ENCODE measurements at places on chromosomes 6 and 20.

DNA sequence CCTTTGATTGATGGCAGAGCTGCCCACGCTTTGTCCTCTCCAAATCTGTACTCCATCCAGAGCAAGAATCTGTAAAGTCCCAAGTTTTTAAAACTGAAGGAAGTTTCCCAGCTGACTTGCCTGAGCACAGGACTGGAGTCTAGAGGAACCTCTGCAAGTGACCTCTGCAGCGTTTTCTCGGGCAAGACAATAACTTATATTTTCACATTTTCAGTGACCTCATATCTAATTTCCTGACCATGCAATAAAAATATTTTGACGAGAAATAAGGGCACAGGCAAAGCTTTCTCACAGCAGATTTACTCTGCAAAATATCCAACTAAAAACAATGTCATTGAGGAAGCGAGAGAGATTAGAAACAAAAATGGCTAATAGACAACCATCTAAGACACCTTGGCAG, 185.5 kb upstream of the SNX9 start:
- DNase-seq, result no peak

DNA sequence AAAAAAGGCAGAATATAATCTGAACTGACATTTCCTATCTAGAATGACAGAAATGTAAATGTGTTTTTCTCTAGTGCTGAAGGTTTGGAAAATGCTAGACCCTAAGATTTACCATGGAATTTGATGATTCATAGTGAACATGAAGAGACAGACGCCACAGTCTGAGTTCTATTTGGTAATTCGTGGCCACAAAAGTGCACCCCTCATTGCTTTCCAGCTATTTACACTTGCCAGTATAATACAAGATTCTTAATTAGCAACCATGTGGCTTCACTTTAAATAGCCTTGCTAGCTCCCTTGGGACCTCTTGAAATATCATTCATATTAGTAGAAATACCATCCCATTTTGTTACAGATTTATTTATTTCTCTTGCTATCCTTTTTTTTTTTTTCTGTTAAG, 636.8 kb downstream of the PRKN start:
- no peak for DNase-seq

DNA sequence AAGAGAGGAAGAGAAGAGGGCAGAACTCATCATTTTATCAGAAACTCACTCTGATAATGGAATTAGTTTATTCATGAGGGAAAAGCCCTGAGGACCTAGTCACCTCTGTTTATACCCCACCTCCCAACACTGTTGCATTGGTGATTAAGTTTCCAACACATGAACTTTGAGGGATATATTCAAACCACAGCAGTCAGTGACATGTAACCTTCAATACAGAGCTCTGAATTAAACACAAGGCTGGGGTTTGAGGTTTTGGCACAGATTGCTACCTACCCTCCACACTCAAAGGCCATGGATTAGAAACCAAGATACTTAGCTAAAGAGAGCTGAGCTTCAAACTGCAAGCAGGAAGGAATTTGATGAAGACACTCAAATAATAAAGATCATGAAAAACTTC, 48.5 kb upstream of the MOCS1 start:
- DNase-seq, result no peak

GRCh38 chr20:58818586-58819285, 32.0 kb downstream of the GNAS-AS1 start:
- DNase-seq, result peak; percentile 67

- peak; percentile 64 for DNase-seq
These were observed 86.2 kb downstream of the PLEKHG1 start for GRCh38 chr6:150685860-150686259.

GRCh38 chr20:53330601-53331140, 263.0 kb downstream of the ZNF217 start:
- DNase-seq, result no peak

- no peak for DNase-seq
These were observed 28.9 kb downstream of the ELMO2 start for GRCh38 chr20:46377518-46377917.

DNA sequence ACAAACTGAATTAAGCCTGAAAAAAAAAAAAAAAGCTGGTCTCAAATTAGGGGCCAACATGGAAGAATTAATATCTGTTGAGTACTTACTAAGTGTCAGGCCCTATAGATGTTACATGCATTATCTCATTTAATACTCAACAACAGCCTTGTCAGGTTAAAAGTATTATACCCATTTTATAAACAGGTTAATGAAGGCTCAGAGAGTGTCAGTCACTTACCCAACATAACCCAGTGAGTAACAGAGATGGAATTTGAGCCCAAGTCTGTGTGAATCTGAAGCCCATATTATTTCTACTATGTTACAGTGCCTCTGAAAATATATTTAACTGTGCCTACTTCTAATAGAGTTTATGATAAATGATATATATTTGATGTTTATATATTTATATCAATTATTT, 11.3 kb upstream of the EIF2S2 start:
- DNase-seq, result no peak

DNA sequence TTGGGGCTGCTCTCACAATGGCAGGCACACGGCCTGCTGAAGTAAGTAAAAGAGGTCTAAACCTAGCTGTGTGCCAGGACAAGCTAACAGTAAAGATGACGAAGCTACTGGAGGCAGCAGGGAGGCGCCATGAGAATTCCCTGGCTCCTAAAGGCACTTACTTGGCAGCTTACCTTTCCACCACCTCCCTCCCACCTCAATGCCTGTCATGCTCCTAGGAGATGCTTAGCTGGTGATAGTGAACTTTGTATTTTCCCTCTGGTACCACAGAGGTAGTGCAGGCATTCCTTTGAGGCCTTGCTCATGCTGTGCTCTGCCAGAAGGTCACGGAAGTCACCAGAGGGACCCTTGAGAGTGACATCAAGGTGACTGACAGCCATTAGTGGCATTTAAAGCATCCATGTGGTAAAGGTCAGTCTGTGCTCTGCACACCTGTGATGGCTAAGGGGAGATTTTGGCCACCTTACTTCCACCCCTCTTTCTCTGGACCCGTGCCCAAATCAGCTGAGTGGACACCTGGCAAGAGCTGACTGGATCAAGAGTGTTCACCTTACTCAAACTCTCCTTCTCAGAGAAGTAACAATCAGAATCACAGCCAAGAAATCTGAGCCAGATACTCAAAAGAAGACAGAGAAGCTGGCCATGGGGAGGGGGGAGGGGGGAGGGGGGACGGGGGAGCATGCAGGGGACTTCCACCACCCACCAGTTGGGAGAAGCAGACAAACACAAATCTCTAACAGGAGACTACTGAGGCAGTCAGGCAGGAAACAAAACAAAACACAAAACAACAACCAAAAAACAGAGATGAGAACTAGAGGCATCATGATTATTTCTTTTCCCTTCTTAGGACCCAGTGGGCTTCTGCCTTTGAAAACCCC, 2.9 kb downstream of the FKBP1A start:
- no peak for DNase-seq

- DNase-seq, result no peak
These were observed 16.1 kb downstream of the E2F3 start for GRCh38 chr6:20417819-20418218.

GRCh38 chr6:131744432-131745287, 33.8 kb upstream of the CTAGE9 start:
- DNase-seq, result no peak

DNA sequence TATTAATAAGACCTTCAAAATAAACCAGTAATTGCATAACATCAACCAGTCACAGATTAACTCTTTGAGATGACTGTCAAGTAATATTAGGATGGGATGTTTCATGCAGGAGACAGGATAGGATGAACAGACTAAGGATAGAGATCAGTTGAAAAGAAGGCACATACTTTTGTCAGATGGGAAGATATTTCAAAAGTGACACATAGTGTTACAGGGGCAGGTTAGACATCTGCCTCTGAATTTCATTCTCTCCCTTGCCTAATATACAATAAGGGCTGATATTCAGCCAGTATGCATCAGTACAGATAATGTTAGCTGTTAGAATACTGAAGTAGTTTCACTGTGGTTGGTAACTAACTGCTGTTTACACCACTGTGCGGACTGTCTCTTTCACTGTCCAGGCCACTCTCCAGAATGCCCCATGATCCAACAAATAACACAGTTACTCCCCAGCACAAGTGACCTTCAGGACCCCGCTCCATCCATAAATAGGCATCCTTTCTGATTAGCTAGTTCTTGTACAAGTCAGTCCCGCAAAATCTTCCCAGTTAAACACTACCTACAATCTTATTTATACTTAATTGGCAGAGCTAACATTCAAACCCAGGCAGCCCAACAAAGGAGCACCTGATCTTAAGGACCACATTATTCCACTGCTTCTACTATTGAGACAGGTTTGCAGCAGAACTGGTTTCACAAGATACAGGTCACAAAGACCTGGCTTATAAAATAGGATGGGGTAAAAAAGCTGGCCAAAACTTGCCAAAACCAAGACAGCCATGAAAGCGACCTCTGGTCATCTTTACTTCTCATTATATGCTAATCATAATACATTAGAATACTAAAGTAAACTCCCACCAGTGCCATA, 21.9 kb upstream of the PLN start:
- DNase-seq, result no peak

DNA sequence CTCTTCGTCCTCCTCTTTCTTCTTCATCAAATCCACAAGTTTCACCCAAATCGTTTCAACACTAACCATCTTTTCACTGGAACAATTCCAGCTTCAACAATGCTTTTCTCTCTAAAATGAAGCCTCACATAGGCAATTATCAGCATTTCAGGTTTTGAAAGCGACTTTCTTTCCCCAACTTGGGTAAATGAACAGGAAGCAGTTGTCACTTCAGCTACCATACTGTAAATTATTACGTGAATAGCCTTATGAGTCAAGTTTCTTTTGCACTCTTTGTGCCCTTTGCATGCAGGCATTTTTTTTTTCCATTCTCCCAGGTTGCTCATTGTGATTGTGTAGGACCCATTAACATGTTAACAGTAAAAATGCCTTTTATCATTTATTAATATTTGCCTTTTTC, 121.7 kb upstream of the BTBD3 start:
- DNase-seq, result no peak

DNA sequence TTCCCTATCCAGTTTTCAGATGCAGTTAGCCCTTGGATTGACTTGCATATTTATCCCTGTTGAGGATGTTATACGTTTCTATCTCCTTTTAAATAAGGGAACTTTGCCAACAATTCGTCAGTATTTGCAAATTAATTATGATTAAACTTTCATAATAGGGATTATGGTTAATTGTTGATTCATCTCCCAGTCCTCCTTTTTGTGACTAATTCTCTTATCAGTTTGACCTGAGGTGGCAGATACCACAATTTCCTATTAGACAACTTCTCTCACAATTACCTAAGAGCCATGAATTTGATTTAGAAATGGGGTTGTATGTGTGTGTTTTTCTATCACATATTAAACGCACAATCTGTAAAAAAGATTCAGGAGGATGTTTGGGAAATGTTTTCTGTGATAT, 172.9 kb downstream of the LAMA2 start:
- DNase-seq, result no peak

DNA sequence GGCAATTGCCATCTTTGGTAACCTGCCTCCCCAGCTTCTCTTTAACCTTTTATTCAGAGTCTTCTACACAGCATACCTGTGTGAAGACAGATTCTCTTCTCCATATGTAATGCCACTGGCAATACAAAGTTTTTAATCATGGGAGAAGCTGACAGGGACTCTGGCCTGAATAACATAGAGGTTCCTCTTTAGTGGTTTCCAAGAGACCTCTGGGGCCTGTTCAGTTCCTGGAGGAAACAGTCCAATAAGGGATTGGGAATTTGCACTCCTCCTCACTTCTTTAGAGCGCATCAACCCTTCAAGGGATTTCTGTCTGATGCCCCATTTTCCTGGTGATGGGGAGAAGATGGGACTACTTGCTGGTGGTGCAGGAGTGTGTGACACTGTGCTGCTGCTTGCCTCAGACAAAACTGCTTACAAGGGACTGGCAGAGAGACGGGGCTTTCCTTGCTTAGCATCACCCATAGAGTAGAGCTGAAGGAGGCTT, 1.4 kb downstream of the RIMS1 start:
- no peak for DNase-seq

DNA sequence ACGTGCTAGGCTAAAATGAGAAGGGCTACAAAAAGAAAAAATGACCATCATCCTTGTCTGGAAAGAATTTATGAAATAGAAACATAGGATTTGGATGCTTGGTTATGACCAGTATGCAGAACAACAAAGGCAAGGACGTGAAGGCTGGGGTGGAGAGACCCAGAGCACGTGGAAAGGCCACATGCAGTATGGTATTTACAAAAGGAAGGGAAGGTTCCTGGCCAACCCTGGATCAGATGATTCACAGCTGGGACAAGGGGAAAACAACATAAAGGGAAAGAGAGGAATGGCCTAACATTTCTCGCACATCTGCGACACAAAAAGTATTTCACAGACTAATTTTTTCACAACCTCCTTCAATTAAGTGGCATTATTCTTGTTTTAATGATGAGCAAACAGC, 8.2 kb downstream of the STX7 start:
- no peak for DNase-seq

DNA sequence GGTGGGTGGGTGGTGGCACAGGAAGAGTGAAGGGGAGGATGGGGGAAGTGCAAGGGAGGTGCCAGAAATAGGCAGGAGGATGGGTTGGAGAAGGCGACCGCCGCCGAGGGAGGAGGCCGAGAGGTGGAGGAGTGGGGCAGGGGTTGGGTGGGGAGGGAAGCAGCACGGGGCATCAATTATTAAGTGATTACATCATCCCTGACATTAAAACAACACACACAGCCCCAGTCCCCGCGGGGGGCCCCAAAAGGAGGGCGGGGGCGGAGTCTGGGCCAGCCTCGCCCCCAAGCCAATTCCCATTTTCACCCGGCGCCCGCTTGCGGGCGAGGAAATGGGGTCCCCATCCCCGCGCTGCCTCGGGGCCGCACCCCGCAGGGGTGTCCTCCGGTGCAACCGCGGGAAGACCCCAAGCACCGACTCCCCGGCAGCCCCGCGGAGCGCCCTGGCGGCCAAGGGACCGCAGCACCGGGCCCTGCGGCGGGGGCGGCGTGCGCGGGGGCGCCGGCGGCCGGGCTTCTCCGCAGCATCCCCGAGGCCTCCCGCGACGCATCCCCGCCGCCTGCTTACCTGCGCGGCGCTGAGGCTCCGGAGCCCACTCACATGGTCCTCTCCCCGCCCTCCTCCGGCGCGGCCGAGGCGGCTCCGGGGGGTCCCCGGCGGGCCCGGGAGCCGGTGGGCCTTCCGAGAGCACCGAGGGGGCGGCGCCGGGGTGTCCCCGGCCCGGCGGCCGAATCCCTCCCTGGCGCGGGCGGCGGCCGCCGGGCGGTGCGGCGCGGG, 663 bp downstream of the FYN start:
- DNase-seq, result peak; percentile 63

- DNase-seq, result peak; percentile 70
These were observed 719 bp upstream of the EDN1 start for GRCh38 chr6:12289365-12289919.

DNA sequence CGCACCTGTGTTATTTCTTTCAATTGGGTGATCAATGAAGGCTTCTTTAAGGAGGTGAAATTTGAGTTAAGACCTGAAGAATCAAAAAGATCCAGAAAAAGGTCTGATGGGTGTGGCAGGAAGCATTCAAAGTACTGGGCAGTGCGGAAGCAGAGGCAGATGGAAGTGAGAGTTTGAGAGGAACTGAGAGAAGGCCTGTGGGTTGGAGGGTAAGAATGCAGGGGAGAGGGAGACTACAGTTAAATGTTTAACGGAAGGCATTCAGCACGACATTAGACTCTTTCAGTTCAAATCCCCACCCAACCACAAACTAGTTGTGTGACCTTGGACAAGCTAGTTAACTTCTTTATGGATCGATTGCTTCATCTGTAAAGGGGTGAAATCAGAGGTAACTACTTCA, 50.5 kb upstream of the GCM1 start:
- no peak for DNase-seq

- peak; percentile 81 for DNase-seq
These were observed 131.2 kb upstream of the BTN3A2 start for GRCh38 chr6:26233649-26234420.

GRCh38 chr20:39993742-39994141, 695.3 kb downstream of the MAFB start:
- no peak for DNase-seq

Data from activated naive CD4-positive, alpha-beta T cell treated with anti-CD3 and anti-CD28 coated beads, Interleukin-2, amount 50 U/mL, for 72 hours (primary cell).